Stimulated activated CD4-positive, alpha-beta T cell treated with anti-CD3 and anti-CD28 coated beads, Interleukin-1b, Interleukin-23, amount 100 ng/mL, for 1 hour (primary cell): ENCODE measurements at places on chromosomes 7 and 10.

- no peak for DNase-seq
Measured at GRCh38 chr10:77834943-77835668, 91.4 kb downstream of the DLG5 start.

DNA sequence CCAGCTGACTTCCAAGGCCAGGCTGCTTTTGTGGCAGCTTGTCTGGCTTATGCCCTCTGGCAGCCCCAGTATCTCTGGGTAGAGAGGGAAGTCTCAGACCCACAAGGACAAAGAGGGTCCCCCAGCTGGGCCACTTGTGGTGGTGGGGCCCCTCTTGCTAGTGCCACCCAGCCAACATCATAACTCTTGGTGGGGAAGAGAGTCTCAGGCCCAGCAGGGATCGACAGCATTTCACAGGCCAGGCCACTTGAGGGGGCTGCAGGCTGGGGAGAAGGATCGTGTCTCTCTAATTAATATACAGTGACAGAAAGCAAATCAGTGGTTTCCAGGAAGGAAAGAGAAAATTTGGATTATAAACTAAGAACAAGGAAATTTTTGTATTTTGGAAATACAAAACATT, 76.0 kb downstream of the TYW1B start:
- no peak for DNase-seq

DNA sequence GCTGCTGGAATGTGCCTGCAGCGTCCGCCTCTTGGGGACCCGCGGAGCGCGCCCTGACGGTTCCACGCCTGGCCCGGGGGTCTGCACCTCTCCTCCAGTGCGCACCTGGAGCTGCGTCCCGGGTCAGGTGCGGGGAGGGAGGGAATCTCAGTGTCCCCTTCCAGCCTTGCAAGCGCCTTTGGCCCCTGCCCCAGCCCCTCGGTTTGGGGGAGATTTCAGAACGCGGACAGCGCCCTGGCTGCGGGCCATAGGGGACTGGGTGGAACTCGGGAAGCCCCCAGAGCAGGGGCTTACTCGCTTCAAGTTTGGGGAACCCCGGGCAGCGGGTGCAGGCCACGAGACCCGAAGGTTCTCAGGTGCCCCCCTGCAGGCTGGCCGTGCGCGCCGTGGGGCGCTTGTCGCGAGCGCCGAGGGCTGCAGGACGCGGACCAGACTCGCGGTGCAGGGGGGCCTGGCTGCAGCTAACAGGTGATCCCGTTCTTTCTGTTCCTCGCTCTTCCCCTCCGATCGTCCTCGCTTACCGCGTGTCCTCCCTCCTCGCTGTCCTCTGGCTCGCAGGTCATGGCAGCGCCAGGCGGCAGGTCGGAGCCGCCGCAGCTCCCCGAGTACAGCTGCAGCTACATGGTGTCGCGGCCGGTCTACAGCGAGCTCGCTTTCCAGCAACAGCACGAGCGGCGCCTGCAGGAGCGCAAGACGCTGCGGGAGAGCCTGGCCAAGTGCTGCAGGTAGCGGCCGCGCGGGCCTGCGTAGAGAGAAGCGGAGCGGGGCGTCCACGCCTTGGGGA, 645 bp downstream of the SLC26A4 start:
- DNase-seq = no peak

DNA sequence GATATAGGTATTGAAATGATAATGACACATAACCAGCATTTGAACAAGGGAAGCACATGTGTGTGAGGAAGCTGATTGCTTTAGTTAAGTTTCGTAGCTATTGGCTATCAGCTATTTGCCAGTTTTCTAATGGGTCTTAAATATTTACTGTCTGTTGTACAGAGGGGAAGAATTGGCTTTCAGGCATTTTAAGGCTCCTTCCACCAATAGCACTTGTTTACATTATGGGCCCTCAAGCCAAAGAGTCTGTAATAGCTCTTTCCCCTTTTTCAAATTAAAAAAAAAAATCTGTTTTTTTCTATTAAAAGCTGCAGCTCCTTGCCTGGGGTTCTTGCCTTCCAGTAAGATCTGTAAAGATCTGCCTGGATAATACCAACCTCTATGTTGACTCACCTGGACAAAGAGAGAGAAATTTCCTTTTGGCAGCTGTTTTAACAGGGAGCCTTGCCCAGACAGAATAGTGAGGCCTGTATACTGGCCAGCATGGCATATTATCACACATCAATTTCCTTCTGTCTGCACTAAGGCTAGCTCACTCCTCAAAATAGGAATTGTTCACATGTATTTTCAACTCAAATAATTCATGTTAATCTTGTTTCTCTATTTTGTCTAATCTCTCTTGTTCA, 104.7 kb upstream of the LRGUK start:
- no peak for DNase-seq

DNA sequence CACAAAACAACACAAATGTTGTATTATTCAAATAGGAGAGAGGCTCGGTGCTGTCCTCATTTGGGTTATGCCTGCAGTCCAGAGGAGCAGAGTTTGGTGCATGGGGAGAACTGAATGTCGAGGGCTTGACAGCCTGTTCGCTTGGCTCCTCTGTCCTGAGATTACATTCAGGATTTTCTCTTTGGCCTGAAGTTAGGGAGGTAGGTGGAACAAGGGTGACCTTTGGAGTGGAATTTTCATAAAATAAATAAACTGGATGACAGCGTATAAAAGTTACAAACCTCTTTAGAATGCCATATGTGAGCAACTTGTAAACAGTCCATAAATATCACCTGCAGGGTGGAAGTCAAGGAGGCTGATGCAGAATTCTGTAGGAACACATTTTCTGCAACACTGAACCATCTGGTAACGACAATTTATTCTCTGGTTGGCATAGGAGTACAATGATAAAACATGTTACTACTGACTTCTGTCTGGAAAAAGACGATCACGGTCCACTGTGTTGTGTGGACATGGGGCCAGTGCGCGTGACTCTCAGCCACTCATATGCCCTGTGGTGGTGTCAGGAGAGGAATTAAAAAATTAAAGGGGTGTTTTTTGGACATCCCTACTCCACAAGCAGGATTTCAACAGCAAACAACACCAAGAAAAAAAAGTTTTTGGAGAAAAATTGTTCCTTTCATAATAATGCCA, 33.2 kb downstream of the NRP1 start:
- DNase-seq = no peak
